Ovary (tissue), 10 donors: ENCODE measurements at places on chromosomes 16 and 17. TPM values are rescaled to one million over a fixed set of nuclear protein-coding genes. Genes with fewer than 3 reads are reported as not detected.

The RABEP2 gene
- total RNA-seq: 5.1 TPM

The KRTAP4-3 gene
- total RNA-seq: not detected

The MAP2K3 gene
- 17.2 TPM for total RNA-seq

The PYY gene
- not detected for total RNA-seq

GRCh38 chr16:52709306-52709705 is 162.4 kb upstream of the TOX3 start:
- no peak for DNase-seq

DNA sequence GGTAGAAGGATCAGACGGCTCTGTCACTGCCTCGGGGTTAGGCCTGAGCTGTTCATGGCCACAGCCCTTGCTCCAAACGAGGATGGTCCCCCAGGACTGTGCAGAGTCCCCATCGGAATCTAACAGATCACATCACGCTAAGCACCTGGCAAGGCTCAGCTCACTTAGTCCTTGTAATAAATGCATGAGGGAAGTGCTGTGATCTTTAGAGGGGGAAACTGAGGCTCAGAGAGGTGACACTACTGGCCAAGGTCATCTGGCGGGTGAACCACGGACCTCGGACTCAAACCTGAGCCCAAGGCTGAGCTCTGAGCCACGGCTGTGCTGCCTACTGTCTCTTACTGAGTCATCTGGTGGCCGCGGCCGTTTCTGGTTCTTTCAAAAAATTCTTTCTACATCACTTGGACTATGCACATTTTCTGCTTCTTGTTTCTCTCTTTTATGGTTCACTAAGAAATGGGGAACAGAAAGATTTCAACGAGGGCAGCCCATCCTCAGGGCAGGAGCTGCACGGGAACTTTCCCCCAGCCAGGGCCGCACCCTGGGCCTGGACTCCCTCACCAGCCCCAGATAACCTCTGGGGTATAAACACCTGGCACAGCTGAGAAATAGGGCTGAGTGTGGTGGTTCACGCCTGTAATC is 55.6 kb downstream of the COTL1 start:
- no peak for DNase-seq

DNA sequence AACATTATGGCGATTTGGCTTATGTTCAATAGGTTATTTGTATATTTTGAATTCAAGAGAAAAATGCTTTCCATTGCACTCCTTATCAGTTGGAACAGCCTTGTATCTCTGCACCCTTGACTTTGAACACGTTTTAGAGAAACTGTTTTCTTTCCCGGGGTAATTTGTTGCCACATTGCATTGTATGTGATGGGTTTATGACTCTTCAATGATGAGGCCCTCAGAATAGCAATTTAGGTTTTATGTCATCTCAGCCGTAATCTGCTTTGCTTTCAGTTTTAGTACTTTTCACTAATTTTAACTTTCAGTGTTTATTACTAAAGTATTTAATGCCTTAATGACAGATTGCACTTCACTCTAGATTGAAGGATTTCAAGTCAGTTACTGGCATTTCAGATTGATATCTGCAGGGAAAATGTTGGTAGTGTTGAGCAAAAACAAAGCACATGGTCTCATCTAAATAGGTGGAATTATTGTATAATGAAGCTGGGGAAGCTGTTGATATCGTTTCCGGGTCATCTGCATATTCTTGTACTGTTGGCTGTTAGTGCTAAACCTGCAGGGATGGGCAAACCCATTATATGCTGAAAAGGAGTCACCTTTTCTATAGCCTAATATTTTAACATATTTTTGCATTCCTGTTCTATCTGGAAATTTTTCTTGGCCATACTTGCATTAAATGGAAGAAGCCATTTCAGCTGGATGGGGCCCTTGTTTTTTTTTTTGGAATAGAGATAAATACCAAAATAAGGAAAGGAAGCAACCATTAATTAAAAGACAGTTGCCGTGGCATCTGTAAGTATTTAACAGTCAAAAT is 2.0 kb downstream of the LUC7L3 start:
- no peak for DNase-seq

GRCh38 chr17:51908841-51909537 is 249.5 kb downstream of the CA10 start:
- no peak for DNase-seq

DNA sequence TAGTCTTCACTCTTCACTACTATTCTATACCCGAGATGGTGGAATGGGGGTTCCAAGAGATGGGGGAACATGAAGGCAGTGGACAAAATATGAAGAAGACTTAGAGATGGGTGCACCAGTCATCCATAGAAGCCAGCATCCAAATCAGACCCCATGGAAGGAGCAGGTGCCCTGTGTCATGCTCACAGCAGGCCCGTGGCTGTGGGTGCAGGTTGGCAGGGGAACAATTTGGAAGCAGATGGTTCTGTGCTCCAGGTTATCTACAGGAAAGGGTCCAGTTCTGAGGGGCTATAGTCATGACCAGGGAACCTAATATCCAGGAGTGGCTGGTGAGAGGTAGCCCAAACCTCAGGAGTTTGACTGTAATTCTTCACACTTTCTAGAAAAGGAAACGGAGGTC is 9.6 kb upstream of the LPCAT2 start:
- no peak for DNase-seq

GRCh38 chr17:40477796-40478195 is 23.6 kb downstream of the TNS4 start:
- DNase-seq: no peak

GRCh38 chr16:69451166-69451565 is 26.7 kb downstream of the CYB5B start:
- no peak for DNase-seq

DNA sequence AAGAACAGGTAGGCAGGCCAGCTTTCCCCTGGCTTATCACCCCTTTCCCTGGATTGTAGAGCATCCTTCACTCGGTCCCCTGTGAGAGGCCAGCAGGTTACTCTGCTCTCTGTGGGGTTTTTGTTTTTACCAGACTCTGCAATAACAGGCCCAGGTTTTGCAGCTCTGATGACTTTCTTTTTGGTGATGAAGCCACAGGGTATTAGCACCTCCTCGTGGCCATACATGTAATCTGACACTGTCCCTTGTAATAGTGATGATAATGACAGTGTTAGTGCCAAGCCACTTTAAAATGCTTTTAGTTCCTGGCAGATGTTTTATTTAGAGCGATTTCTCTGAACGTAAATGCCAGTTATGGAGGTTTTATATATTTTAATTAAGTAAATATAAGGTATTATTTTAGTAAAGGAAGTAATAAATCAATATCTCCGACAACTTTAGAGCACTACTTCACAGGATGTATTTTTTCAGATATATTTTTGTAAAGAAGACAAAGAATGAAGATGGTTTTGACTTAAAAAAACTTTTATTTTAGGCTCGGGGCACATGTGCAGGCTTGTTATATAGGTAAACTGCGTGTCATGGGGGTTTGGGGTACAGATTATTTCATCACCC is 38.0 kb upstream of the CPHXL start:
- DNase-seq: peak; percentile 49
